ENCODE measurements at places on chromosomes 16 and 17.

DNA sequence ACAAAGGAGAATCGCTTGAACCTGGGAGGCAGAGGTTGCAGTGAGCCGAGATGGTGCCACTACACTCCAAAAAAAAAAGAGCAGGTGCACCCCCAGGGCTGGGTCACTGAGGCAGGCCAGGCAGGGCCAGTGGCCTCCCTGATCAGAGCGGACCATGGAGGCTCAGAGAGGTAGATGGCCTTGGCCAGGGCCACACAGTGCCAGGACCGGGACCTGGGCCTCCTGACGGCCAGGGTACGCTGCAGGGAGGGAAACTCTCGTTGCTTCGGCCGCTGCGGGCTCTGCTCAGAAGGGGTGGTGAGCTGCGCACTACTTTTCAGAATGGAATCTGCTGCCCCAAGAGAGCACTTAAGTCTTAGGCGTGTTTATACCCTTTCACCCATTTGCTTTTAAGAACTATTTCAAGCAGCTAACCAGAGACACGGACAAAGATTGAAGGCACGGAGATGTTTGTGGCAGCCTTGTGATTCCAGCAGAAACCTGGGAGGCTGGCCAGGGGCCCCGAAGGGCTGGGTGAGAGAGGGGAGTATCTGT, 17.1 kb downstream of the MYO1C start:
- no peak for DNase-seq

DNA sequence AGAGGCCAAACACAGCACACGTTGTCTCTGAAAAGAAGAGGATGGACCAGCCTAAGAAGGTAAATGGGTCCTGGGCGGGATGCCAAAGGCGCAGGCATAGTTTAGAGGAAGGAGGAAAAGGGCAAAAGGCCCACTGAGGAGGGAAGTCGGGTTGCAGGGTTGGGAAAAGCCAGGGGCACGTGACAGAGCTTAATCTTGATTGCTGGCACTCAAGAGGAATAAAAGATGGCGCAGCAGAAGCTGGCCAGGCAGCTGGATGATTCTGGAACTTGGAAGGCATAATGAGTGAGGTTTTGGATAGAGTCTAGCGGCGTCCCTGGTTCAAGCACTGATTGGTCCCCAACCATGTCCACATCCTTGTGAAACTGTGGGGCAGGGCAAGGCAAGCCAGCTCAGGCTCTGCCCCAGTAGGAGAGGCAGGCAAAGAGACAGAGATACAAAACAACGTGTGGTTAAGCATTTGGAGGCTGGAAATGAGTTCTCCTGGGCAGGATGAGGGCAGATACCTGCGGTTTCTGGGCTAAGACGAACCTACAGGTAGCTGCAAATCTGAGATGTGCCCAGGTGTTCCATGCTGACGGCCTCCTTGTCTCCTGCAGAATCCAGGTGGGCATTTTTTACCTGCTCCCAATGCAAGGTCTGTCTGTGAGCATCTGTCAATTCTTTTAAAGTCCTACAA, 52.7 kb upstream of the CIBAR2 start:
- DNase-seq: no peak

GRCh38 chr17:60809421-60809820, 131.8 kb downstream of the BCAS3 start:
- DNase-seq: no peak

- DNase-seq: no peak
Measured at GRCh38 chr16:57695680-57696069, 1.1 kb downstream of the DRC7 start.

DNA sequence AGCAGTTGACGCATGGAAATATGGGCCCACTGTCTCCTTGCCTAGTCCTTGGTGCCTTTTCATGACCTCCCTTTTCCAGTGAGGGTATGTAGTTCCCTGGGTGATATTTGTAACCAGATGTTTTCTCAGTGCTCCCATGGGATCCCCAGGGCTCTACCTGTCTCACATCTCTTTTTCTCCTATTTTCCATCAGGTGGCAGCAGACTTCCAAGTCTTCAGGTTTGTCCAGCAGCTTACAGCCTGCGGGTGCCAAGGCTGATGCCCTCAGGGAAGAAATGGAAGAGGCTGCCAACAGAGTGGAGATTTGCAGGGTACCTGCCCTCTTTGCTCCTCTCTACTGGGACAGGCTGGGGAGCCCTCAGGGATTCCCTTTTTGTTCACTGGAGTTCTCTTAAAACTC, 89.1 kb downstream of the ELAC2 start:
- no peak for DNase-seq

- DNase-seq: peak; percentile 72
Measured at GRCh38 chr16:89860747-89861304, 12.6 kb upstream of the TCF25 start.

DNA sequence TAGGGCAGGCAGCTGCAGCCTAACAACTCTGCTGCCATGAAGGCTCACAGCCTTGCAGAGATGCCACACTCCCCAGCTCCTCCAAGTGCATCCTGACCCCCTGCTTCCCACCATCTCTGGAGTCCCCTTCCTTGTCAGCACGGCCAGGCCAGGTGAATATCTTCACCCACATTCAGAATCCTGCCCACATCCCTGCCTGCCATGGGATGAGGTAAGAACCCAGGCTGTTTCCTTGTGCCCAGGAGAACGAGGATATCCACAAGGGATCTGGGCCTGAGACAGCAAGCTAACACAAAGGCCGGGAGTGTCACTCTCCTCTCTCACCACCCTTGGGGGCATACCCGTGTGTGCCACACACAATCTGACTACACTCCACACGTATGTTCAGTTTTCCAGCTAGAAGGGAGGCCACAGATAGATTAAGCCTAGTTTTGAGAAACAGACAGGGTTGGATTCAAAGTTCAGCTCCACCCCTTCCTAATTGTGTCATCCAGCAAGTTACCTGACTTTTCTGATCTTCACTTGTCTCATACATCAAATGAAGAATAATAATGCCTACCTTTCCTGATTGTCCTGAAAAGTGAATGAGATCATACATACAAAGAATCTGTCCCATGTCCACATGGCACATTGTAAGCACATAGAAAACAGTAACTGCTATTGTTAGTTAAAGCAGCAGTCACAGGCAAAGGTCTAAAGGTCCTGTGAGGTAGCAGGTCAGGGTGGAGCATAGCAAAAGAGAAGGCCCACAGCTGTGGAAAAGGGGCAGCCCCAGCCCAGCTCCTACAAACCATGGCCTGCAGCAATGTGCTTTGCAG, 17.4 kb upstream of the SUPT4H1 start:
- DNase-seq: no peak

DNA sequence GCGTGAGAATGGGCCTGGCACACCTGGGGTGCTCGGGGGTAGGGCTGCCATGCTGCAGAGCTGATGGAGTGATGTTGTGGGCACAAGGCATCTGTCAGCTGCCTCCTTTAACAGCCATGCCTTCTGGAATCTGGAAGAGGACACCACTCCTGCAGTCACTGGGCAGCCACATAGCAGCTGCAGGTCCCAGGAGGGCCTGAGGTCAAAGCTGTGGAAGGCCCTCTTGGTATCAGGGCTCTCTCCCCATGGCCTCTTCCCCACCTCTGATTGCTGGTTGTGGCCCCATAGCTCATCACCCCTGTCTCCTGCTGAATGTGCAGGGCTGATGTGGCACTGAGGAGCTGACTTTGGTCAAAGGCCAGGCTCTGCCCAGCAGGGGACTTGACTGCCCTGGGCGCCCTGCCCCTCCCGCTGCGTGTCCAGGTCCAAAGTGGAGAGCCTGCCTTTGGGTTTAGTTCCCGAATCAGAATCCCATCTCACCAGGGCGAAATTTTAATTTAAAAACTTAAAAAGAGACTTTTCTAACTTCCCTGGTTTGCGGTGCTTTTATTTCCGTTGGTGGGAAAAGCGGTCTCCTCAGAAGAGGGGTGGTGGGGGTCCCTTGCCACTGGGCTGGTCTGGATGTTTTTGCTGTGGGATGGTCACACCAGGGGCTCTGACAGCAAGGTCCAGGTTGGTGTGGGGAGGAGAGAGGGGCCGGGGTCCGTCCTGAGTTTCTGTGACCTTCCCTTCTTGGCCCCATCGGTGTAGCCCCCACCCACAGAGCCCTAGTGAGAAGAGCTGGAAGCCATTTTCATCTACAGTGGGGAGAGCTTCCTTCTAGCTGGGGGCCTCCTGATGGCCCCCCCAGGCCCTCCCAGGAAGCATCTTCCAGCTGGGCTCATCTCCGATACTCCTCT, 5.9 kb downstream of the UBALD2 start:
- no peak for DNase-seq

- DNase-seq: no peak
Measured at GRCh38 chr17:59073972-59074371, 32.7 kb downstream of the TRIM37 start.

DNA sequence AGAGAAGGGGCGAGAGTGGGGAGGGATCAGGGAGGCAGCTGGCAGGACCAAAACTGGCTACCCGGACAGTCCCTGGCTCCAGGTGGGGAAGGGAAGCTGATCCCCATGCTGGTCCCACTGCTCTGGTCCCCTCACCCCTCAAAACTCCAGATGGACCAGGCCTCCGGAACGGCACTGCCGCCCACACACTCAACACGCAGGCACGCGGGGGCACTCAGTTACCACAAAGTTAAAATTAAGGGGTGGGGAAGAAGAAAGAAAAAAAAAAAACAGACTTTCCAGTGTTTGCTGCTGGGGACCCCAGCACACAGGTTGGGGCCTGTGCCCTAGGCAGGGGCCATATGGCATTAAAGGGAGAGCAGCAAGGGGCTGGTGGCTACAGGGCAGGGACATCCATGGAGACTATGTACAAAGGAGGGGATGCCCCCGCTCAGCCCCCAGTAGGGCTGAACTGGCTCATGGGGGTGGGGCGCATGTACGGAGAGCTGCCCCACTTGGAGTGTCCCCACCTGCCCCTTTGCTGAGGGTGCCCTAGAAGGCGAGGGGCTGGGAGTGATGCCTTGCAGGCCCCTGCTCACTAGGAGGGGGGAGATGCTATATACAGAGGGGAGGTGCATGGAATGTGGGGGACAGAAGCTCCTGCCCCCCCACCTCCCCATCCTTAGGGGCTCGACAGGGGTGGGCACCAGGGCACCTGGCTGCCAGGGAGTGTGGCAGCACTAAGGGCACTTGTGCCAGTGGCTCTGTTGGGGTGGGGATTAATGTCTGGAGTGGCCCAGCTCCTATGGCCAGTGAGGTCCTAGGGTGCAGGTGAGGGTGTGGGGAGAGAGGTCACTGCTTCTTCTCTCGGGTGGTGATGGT, 5.6 kb downstream of the TP53I13 start:
- no peak for DNase-seq

GRCh38 chr16:58503166-58503862, 3.4 kb downstream of the NDRG4 start:
- no peak for DNase-seq

DNA sequence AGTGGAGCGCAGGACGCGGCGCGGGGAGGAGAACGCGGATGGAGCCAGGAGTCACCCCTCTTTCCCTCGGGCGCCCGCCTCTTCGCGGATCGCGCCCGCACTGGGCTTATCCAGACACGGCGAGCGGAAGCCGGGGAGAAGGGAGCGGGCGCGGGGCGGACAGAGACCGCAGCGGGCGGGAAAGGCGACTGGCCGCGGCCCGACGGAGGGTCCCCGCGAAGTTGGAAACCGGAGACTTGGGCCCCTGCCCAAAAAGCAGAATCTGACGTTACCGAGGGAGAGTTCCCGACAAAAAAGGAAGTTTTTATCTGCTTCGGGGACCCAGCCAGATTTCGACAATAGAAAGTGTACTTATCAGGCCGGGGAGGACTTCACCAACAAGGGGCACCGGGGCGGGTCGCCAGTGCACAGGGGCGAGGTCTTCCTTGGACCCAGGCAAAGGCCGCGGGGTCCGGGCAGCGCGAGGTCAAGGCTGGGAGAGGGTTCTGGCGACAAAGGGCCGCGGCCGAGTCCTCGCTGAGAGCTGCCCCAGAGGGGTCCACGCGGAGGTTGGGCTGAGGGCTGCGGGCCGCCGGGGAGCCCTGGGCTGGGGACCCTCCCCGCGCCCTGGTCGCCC, 519 bp downstream of the ST6GALNAC2 start:
- no peak for DNase-seq

DNA sequence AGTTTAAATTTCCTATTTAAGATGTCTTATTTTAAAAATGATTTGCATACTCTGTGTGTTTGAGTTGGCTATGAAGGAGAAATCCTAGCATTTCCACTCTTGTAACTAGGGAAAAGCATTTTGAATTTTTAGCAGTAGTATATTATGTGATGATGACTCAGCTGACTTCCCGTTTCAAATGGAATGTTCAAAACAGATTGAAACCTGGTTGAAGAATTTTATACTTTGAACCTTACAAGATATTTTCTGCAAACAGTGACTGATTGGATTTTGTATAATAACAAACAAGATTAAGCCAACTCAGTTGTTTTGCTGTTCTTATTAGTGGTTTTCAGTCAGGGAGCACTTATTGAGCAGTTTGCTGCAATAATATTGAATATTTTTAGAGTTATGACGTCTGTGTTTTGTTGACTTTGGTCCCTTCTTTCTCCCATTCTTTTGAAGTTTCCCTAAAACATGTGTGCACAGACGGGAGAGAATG, 8.0 kb downstream of the TNRC6A start:
- no peak for DNase-seq

GRCh38 chr17:32936894-32937500, 9.0 kb downstream of the TMEM98 start:
- DNase-seq: peak; percentile 50

DNA sequence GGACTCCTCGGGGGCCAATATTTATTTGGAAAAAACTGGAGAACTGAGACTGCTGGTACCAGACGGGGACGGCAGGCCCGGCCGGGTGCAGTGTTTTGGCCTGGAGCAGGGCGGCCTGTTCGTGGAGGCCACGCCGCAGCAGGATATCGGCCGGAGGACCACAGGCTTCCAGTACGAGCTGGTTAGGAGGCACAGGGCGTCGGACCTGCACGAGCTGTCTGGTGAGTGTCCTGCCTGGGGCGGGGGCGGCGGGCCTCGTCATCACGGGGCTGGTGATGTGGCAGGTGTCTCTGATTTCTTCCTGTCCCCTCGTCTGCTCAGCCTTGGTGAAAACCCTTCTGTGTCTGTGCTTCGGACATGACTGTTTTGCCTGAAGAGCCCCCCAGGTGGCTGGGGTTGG, 5.7 kb downstream of the METRNL start:
- DNase-seq: no peak

DNA sequence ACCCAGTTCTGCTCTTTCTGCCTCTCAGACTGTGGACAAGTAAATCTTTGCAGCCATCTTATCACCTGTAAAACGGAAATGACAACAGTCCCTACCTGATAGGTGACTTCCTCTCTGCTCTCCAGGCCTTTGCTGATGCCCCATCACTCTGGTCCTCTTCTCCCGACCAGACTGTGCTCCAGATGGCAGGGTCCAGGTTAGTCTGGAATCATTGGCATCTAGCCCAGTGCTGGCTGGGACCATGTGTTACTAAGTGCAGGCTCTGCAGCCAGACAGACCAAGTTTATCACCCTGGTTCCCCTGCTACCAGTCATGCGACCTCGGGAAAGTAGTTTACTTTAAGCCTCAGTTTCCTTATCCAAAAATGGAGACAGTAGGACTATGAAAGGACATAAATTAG, 1.8 kb upstream of the NUBP1 start:
- no peak for DNase-seq

DNA sequence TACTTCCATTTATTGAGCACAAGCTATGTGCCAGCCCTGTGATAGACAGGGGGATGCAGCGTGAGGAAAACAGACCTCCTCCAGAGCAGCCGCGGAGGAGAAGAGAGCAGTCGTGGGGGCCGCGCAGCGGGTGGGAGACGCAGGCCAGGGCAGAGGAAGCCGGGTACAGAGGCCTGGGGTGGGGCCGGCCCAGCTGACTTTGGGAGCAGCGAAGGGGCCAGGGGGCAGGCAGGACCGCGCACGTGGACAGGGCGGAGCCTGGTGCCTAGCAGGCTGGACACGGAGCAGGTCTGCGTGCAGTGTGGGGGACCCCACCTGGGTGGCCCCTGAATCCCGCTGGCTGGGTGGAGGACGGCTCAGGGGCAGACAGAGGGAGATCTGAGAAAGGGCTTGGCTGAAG, 46.2 kb downstream of the ZFPM1 start:
- DNase-seq: no peak

Data from CD4-positive, alpha-beta T cell treated with Interleukin-15 for 4 hours (primary cell).